Central memory CD4-positive, alpha-beta T cell (primary cell): ENCODE measurements at places on chromosomes 7 and 10.

DNA sequence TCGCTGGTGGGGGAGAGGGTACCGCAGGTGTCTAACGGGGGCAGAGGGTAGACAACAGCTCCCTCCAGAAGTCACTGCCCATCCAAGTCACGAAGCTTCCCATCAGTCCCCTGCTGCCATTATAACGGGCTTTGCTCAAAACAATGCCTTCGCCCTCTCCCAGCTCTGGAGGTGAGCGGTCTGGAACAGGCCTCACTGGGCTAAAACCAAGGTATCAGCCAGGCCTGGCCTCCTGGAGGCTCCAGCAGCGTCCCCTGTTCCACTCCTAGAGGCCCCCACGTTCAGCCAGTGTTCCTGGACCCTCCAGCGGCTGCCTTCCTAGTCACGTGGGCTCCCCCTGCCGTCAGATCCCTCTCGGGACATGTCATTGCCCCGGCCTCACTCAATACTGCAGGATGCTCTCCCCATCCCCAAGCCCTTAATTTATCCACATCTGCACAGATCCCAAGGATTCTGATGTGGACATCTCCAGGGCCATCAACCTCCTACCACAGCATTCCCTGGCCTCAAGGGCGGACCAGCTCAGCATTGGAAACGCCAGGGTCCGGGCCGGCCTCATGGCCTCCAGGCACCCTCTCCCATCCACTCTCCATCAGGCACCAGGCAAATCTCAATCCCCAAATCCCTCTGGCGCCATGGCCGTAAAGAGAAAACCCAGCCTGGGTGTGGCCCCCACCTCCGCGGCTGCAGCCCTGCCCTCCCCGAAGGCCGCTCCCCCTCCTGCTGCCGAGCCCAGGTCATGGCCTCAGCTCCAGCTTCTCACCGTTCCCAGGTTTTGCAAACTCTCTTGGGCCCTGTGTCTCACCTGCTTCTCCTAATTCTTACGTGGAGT lies 104.1 kb upstream of the FAM20C start:
- DNase-seq = no peak

GRCh38 chr10:17747883-17748550 lies 4.0 kb upstream of the TMEM236 start:
- no peak for DNase-seq

GRCh38 chr7:98956469-98956868 lies 78.1 kb downstream of the TRRAP start:
- DNase-seq = no peak

DNA sequence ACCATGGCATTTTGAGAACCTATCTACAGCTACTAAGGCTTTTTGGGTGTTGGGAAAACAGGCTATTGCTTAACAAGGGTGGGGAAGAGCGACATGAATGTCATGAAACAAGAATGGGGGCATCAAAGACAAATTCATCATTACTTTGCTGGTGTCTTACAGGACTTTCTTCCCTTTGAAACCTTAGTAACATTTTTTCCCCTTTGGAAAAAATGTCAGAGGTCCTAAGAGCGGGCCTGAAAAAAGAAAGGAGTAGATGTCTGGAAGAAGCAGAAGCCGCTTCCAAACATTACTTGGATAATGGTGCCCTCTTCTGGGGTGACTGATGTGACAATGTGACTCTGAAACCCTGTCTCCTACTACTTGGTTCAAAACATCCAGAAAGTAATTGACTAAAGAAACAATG lies 3.8 kb upstream of the DDX50 start:
- DNase-seq = peak; percentile 26

- no peak for DNase-seq
Measured at GRCh38 chr10:47061776-47062175, 150.5 kb downstream of the PTPN20 start.

DNA sequence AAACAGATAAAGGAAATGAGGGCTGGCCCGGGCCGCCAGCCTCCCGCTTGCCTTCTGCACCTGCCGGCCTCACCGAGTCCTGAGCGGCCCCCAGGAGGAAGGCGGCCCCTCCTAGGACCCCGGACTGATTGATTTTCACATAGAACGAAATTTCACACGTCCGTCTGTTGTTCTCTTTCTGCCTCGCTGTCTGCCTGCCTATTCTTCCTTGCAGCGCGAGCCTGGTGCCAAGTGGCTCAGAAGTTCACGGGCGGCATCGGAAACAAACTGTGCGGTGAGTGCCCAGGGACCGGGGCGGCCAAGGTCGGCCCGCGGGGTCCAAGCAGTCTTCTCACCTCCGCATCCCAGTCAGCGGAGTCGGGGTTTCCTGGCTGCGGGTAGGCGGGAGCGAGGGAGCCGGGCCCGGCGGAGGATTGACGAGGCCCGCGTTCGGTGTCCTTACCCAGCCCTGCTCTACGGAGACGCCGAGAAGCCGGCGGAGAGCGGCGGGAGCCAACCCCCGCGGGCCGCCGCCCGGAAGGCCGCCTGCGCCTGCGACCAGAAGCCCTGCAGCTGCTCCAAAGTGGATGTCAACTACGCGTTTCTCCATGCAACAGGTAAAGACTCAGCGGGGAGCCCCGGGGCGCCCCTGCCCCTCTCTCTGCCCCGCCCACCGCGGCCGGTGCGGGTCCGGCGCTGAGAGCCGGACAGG lies 967 bp downstream of the GAD2 start:
- DNase-seq = no peak

- no peak for DNase-seq
Measured at GRCh38 chr7:45324683-45325237, 167.2 kb downstream of the RAMP3 start.

- DNase-seq = no peak
Measured at GRCh38 chr10:33509231-33509831, 174.9 kb upstream of the NRP1 start.

GRCh38 chr7:96621932-96622331 lies 87.7 kb downstream of the SEM1 start:
- no peak for DNase-seq

DNA sequence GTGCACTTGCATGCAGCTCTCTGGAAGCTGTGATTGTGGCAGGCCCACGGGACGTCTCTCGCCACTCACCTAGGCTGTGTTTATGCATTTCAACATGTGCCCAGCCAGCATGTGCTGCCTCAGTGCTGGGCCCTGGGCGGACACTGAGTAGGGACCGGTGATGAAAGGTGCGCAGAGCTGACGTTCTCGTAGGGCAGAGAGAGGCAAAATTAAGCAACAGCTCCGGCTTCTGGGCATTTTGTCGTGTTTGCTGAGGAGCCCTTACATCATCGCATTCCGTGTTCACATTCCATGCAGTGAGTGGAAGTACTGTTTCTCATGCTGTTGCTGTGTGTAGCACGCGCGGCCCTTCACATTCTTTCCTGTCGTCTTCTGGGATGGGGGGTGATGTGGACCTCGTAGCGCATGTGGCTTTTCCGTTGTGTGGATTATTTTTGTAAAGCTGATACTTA lies 50.5 kb downstream of the PRF1 start:
- no peak for DNase-seq

DNA sequence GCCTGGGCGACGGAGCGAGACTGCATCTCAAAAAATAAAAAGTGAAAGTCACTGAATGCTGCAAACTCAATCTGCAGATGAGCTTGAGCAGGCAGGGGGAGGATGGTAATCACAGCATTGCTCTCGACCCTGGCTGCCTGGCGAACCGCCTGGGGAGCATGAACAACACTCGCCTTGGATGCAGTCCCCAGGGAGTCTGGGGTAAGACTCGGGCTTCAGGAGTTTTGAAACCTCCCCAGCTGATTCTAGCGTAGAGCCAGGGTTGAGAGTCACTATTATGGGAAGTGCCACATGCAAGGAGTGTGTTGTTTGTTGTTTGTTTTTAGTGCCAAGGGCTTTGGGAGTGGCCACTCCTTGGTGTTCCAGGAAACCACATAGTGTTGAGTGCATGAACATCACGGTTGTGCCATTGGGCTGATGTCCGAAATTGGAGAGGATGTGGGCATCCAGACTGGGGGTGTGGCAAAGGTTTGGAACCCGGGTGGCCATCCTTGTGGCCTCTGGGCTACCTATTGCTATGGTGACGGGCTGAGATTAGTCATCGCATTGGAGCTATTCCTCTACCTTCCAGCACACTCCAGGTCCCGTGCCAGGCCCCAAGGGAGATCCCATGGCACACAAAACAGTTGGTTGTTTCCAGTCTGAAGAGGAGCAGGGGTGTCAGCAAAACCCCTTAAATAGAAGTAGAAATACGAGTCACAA lies 92.6 kb downstream of the RGS10 start:
- DNase-seq = no peak

DNA sequence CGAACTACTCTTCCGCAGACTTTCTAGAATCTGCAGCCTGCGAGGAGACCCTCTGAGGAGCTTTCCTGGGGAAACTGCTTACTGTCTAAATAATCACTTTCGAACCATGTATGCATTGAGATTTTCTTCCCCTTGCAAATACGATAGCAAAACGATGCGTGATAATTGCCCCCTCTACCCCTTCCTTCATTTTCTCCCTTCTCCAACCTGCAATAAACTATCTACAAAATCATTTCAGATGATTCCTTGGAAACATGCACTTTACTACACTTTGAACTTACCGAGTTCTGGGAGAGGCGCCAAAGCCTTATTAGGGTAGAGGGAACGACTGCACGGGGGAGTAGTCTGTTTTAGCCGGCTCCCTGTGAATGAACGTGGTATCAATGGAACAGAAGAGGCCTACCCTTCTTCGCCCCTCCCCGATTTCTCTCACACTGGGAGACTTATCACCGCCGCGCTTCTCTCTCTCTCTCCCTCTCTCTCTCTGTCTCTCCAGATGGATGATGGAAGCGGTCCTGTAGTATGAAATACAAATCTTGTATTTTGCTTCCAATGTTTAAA lies at the start of gene FGFBP3:
Gene FGFBP3, minus strand, starts transcription at position 370 of the 561 bp plus-strand sequence. CDS start 517 bp downstream, outside the sequence.
- DNase-seq = no peak

- DNase-seq = peak; percentile 56
Measured at GRCh38 chr7:1028775-1029636, 15.3 kb upstream of the GPR146 start.

GRCh38 chr7:127900141-127900540 lies 131.1 kb downstream of the LRRC4 start:
- no peak for DNase-seq

- DNase-seq = no peak
Measured at GRCh38 chr7:39130857-39131526, 153.3 kb downstream of the POU6F2 start.

DNA sequence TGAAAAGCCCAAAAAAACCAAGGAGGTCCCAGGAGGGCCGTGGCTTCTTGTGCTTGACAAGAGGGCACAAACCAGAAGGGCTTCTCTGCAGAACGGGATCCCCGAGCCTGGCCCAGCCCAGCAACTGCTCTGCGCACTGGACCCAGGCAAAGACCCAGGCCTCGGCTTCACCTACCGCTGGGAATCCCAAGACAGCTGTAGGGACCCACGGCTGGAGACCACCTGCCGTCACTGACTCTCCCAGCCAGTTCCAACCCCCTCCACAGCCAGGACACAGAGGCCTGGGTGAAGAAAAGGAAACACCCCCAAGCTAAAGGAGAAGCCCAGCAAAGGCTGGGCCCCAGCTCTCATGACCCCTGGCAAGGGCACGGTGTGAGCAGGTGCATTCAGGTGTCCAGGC lies 24.3 kb downstream of the PDGFA start:
- no peak for DNase-seq

GRCh38 chr7:96855139-96855538 lies 145.5 kb upstream of the SEM1 start:
- DNase-seq = no peak

- DNase-seq = no peak
Measured at GRCh38 chr7:15685358-15686294, 857 bp downstream of the MEOX2 start.

- no peak for DNase-seq
Measured at GRCh38 chr10:51288511-51288910, 214.2 kb downstream of the PRKG1 start.

DNA sequence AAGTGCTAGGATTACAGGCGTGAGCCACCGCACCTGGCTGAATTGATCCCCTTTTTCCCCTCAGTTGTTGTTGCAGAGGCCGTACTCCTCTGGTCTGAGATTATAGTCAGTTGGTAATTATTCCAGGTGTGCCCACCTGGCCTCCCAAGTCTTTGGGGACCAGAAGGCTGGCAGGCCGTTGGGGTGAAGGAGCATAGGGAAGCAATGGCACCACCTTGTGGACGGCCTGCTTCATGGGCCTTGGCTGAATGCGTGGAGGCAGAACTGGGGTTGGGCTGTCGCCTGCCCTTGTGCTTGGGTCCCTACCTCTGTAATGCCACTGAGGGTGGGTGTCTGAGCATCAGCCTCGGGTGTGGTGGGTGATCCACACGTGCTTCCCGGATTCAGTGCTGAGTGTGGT lies 125.7 kb downstream of the RGS10 start:
- DNase-seq = peak; percentile 51

GRCh38 chr7:966291-967069 lies 8.9 kb downstream of the COX19 start:
- no peak for DNase-seq

DNA sequence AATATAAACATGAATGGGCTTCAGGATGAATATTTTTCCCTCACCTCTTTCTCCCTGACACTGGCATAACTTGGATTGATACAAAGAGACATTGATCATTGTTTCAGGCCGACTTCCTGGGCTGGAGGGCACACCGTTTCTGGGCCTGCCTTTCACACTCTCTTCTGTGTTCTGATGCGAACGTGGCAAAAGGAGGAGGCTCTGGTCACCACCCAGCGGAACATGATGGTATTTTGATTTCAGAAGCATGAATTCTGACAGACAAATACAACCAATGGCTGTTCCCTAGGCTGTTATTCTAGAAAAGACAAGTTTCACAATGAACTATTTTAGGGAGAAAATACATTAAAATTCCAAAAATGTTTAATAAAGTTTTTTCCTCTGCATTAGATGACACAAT lies 534.5 kb upstream of the MKI67 start:
- no peak for DNase-seq

GRCh38 chr7:73741600-73741999 lies 3.0 kb upstream of the ABHD11 start:
- no peak for DNase-seq

DNA sequence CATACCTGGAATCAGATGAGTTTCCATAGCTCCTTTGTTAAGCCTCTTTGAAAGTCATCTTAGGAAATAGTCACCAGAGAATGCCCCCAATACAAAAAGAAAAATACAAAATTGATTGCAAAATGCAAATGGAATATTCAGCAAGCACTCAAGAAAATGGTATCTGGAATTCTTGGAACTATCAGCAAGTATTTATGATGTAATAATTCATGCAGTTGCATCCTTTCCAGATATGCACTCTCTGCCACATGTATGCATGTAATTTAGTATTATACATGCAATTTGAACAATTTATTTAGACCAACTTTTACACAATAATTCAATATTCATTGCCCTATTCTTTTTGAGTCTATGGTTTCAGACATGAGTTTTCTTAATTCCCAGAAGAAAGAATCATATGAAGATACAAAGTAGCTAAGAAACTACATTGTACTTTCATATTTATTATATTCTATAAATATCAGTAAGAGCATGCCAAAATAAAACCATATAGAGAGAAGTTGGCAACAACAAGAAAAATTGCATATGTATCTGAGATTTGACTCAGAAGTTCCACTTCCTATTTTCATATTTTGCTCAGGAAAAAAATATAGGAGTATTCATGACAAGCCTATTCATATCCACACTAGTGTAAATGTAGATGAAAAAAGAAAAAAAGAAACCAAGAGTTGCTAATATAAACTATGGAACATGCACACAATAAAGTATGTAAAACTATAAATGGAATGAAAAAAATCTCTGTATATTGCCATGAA lies 338.5 kb downstream of the SEMA3D start:
- no peak for DNase-seq
